ENCODE measurements at places on chromosomes 7 and 10. TPM values are rescaled to one million over a fixed set of nuclear protein-coding genes. Genes with fewer than 3 reads are reported as not detected.

DNA sequence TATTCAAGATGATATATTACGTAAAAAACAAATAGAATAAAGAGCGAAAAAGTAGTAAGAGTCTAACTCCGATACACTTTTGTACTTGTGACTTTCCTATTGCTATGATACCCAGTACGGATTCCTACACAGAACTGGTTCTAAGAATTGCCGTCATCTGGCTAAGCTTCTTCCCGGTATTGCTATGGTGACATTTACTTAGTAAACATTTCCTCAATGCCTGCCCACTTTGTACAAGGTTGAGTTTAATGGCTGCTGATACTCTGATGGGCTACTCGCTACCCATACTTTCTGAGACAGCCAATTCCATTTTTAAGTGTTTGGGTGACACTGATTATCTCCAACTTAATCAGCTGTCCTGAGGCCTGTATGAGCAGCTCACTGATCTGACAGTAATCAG, 55.6 kb downstream of the OSBPL3 start:
- H3K36me3 ChIP-seq = no peaks in the 10 kb centered on the region
- no peaks in the 10 kb centered on the region for H3K27me3 ChIP-seq
- H3K4me3 ChIP-seq = no peak overlapping the region
- DNase-seq = no peak
- peaks cover 64% of the 10 kb centered on the region for H3K4me1 ChIP-seq

The PNLIPRP1 gene
- total RNA-seq = not detected

The TFPI2 gene
- not detected for total RNA-seq

The ADAMTS14 gene
- not detected for total RNA-seq

The TMEM26 gene
- not detected for total RNA-seq

- no peaks in the 10 kb centered on the region for H3K4me1 ChIP-seq
- no peak for DNase-seq
These were observed 26.3 kb downstream of the IGF2BP3 start for GRCh38 chr7:23443974-23444373.

- no peaks in the 10 kb centered on the region for H3K36me3 ChIP-seq
- H3K27ac ChIP-seq = no peak overlapping the region
- no peak overlapping the region for H3K4me3 ChIP-seq
- no peak for DNase-seq
These were observed 626.1 kb upstream of the NRG3 start for GRCh38 chr10:81248886-81249285.

DNA sequence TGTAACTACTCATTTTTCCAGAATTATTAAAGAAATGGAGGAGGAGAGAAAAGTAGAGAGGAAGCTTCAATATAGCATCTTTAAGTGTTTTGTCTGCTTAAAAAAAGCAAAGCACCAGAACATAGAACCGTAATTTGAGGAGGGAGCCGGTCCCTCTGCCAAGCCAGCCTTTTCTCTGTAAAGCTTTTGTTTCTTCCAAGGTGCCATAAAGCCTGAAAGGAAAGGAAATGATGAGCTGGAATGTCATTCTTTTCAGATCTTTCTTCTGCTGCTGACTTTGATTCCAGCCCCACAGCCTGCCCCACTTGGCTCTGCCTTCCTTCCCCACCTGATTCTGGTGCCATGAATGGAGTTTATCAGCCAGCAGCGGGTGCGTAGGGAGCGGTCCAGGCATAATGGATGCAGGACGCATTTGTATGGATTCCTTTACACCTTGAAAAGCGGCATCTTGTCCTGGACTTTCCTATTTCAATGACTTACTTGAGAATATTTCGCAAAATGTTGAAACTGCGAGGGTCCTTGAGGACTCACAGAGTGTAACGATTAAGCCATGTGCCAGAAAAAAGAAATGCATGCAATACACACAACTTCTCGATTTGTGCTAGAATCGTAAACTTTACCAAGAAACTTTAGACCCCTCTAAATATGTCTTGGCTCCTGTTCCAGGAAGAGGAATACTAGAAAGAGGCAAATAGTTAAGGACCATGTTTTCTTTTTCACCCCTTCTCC, 569.5 kb upstream of the MGMT start:
- DNase-seq = no peak
- H3K4me1 ChIP-seq = no peaks in the 10 kb centered on the region
- no peak overlapping the region for H3K27ac ChIP-seq
- no peak overlapping the region for H3K4me3 ChIP-seq
- H3K36me3 ChIP-seq = no peaks in the 10 kb centered on the region
- peaks cover 10% of the 10 kb centered on the region for H3K27me3 ChIP-seq

- no peak overlapping the region for H3K27ac ChIP-seq
- no peaks in the 10 kb centered on the region for H3K36me3 ChIP-seq
- peaks cover 1% of the 10 kb centered on the region for H3K27me3 ChIP-seq
- no peaks in the 10 kb centered on the region for H3K4me1 ChIP-seq
These were observed 130.9 kb downstream of the AGMO start for GRCh38 chr7:15430911-15431310.

All from naive thymus-derived CD8-positive, alpha-beta T cell (primary cell).